Placental epithelial cell (primary cell): ENCODE measurements at places on chromosomes 4 and X. TPM values are rescaled to one million over a fixed set of nuclear protein-coding genes. Genes with fewer than 3 reads are reported as not detected.

Gene SPANXB1
- not detected in 2 replicates for total RNA-seq

Gene UGT2B15
- total RNA-seq = not detected in 2 replicates

Gene HSPA4L
- 0.98 and 1.6 TPM in 2 replicates for total RNA-seq

Gene FAM47A
- total RNA-seq = not detected in 2 replicates

Gene FOXP3
- 0.54 TPM in 1 of 2 replicates, not detected in the other for total RNA-seq

Gene SULT1B1
- not detected in 2 replicates for total RNA-seq

Gene RBM41
- 14.5 and 16.3 TPM in 2 replicates for total RNA-seq

Gene BEX5
- not detected in 2 replicates for total RNA-seq

Gene MAGEA8
- not detected in 2 replicates for total RNA-seq
